ENCODE measurements at places on chromosomes 4 and X.

DNA sequence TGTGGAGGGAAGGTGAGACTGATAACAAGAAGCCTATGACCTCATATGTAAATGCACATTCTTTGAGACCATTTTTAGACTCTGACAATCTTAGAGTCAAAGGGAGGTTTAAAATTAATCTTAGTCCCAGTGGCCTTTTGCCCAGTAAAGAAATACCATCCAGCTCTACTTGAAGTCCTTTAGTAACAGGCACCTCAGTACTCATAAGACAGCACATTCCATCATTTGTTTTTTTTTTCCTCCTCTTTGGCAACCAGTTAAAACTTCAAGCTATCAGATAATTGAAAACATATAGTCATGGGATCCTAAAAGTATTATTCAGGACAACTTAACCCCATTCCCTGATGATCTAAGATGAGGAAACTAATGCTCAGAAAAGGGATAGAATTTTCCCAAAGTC, 4.6 kb downstream of the EDA2R start:
- no peak for DNase-seq

GRCh38 chr4:139129206-139129605, 47.8 kb downstream of the ELF2 start:
- no peak for DNase-seq

GRCh38 chr4:24999392-25000089, 31.2 kb downstream of the LGI2 start:
- DNase-seq: no peak

DNA sequence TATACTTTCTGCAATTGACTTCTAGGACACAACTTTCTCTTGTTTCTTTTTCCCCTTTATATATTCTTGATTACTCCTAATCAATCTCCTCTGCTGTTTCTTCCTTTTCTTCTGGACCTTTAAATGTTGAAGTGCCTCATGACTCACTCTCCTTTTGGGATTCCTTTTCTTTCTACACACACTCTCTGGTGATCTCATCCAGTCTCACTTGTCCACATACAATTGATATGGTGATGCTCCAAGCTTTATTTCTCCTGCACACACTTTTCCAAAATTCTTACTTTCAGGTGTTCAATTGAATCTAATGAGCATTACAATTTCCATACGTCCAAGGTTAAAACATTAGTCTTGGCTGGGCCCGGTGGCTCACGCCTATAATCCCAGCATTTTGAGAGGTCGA, 794.8 kb upstream of the EPHA5 start:
- no peak for DNase-seq

DNA sequence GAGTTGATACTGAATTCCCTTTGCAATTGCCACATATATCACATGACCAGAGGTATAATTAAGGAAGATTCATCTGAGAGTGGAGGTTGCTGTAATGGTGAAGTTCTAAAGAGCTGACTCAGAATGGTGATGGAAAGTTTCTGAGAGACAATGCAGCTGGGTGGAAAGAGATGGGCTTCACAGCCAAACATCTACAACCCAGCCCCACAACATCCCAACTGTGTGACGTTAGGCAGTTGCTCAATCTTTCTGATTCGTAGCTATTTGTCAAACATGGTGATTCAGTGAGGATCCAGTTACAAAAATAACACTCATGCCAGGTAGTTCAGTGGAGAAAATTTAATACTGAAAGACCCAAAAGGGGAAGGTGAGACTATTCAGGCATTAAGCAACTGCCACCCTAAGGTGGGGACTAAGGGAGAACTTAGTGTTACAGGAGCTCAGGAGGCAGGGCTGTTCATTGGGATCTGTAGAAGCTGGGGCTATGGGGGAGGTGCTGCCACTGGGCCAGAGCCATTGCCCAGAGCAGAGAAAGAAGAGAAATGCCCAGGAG, 6.9 kb upstream of the AFF1 start:
- no peak for DNase-seq

GRCh38 chr4:166637816-166638215, 596.5 kb downstream of the SPOCK3 start:
- no peak for DNase-seq

GRCh38 chr4:185587427-185588161, 52.3 kb upstream of the PDLIM3 start:
- DNase-seq: no peak

DNA sequence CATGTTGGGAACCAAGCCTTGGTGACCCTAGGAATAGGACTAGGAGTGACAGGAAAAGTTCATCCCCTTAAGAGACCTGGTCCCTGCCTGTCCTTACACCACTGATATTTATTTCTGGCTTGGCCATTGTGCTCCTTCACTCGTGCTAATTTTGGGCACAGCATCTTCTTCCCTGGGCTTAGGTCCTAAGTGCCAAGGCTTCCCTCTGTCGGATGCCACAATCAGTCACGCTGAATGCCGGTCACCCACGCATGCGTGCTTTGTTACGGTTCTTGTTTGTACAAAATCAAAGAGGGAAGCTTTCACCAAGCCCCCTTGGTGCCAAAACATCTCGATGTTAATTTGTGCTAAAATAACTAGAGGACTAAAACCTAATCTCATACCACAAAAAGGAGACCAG, 17.4 kb upstream of the MAP3K15 start:
- DNase-seq: no peak

- no peak for DNase-seq
Observed at GRCh38 chrX:84477114-84477513, 25.1 kb downstream of the HDX start.

DNA sequence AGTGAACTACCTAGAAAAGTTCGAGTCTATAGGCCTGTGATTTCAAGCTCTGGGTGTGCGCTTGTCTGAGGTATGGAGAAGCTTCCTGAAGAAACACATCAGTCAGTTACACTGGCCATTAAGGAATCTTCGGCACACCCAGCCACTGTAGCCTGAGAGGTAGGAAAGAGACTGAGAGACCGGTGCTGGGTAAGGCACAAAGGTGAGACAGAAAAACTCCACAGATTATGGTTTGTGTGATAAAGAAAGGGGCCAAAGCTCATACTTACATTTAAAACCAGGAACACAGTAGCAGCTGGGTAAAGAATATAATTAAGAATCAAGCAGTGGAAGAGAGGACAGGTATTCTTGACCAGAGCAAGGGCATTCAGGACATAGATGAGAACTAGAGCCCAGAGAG, 74.8 kb upstream of the TTC29 start:
- no peak for DNase-seq

- no peak for DNase-seq
Observed at GRCh38 chr4:168134651-168135050, 42.3 kb downstream of the ANXA10 start.

DNA sequence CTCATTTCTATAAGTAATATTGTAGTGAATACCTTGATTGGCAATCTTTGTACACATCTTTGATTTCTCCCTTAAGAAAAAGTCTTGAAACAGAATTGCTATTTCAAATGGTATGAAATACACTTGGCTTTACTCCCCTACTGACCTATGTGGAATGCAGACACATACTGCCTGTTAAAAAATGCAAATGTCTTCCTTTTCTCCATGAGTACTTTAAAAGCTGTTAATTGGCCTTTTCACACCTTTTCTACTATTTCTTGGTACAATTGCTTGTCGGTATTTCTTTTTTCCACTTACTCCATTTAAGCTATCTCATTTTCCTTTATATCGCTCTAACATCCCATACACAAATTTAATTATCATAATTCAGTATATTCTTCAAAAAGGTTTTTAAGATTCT, 87.2 kb downstream of the FRYL start:
- no peak for DNase-seq

All from putamen (tissue), 1 donor.